Fibroblast of skin of left quadriceps (primary cell): ENCODE measurements at places on chromosomes 5 and 9.

- no peak for DNase-seq
These were observed 94.7 kb downstream of the YTHDC2 start for GRCh38 chr5:113608113-113608596.

- no peak for DNase-seq
These were observed 566.4 kb downstream of the EFNA5 start for GRCh38 chr5:107104040-107104995.

- DNase-seq: no peak
These were observed 24.4 kb upstream of the SYNPO start for GRCh38 chr5:150616024-150616470.

DNA sequence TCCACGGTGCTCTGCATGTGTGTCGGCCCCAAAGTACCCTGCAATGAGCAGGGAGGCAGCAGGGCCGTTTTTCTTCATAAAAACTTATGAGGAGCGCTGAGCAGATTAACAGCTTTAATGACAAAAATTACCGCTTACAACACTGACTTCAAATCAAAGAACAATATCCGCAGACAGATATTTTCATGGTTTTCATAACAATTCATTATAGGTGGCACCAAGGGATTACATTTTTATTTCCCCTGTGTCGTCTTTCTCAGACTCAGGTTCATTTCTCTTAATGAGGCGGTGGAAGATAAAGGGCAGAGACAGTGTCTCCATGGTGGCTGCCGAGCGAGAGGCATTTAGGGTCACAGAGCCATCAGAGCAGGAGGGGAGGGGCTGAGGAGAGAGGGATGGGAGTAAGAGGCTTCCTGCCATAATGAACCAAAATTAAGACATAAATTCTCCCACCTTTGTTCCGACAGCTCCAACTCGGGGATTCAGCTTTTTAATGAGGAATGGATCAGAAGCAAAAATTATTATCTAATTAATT lies 240.7 kb upstream of the CLINT1 start:
- no peak for DNase-seq

DNA sequence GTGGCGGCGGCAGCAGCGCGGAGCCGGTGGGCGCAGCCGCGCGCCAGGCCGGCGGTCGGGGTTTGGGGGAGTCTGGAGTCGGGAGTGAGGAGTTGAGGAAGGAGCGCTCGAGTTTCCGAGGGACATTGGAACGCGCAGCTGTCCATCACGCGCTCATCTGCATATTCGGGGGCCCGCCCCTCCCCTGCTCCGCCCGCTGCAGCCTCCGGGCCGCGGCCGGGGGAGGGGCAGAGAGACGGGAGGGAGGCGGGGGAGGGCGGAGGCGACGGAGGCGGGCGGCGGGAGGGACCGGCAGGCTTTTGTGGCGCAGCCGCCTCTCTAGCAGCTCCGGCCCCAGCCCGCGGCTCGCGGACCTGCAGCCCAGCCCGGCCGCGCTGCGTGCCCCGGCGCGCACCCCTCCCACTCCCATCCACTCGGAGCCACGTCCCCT lies at the start of gene IRX2:
Gene IRX2, minus strand, starts transcription at position 86 of the 430 bp plus-strand sequence. CDS start 264 bp downstream, outside the sequence.
- DNase-seq: peak; percentile 96

DNA sequence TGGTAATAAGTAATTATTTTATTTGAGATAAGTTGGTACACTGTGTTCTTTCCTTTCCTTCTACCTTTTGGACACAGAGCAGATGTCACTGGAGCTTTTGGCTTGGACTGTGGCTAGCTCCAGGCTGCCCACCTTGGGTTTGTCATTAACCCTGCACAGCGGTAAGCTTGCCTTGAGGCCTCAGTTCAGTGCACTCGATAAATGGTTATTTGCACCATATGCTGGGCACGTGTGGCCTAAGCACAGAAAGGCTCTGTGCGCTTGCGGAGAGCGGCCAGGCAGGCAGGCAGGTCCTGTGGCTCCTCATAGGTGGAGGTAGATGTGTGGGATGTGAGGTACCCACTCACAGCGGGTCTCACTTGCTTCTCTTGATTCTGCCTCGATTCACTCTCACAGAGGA lies 30.0 kb upstream of the TENT4A start:
- DNase-seq: no peak

DNA sequence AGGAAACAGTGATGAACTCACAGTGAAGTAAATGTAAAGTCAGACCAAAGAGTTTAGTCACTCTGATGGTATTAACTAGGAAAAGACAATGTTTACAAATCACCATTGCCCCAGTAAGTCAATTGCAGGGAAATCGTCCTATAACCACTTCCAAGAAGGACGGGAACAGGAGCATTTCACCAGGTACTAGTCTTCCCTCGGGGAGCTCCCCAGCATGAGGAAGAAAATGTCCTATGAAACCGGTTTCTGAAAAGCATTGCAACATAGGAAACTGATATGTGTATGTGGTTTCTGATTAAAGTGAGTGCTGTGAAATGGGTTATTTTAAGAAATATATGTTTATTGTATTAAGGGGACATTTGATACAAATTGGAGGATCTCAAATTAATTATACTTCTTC lies 626.7 kb upstream of the ADAMTS16 start:
- no peak for DNase-seq

- no peak for DNase-seq
These were observed 50.3 kb downstream of the ARHGAP26 start for GRCh38 chr5:142820447-142820846.

- no peak for DNase-seq
These were observed 66.0 kb downstream of the RAB3C start for GRCh38 chr5:58648846-58649245.

DNA sequence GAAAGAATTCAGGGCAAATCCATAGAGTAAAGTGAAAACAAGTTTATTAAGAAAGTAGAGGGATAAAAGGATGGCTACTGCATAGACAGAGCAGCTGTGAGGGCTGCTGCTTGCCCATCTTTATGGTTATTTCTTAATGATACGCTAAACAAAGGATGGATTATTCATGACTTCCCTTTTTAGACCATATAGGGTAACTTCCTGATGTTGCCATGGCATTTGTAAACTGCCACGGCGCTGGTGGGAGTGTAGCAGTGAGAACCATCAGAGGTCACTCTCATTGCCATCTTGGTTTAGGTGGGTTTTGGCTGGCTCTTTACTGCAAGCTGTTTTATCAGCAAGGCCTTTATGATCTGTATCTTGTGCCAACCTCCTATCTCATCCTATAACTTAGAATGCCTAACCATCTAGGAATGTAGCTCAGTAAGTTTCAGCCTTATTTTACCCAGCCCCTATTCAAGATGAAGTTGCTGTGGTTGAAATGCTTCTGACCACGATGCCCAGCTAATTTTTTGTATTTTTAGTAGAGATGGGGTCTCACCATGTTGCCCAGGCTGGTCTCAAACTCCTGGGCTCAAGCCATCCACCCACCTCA lies 42.1 kb downstream of the RFK start:
- no peak for DNase-seq

GRCh38 chr9:127336086-127336485 lies 60.9 kb upstream of the SLC2A8 start:
- DNase-seq: no peak

- no peak for DNase-seq
These were observed 43.6 kb downstream of the MAP3K1 start for GRCh38 chr5:56858777-56859442.

DNA sequence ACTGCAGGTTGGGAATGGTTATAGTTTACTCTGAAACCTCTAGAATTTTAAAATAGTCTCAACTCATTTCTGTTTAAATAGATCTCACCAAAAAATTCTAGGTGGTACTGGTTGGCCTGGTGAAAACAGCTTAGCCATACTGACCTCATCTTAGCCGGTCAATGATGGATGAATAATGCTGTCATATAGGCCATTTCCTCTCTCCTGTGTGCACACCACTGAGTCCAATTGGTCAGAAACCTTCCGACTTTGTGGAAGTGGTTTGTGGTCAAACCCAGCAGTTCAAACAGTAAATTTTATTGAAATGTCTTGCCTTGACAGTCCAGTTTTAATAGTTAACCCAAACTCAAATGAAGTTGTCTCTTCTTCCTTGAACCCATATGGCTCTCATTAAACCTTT lies 98.6 kb downstream of the GIN1 start:
- peak; percentile 21 for DNase-seq

DNA sequence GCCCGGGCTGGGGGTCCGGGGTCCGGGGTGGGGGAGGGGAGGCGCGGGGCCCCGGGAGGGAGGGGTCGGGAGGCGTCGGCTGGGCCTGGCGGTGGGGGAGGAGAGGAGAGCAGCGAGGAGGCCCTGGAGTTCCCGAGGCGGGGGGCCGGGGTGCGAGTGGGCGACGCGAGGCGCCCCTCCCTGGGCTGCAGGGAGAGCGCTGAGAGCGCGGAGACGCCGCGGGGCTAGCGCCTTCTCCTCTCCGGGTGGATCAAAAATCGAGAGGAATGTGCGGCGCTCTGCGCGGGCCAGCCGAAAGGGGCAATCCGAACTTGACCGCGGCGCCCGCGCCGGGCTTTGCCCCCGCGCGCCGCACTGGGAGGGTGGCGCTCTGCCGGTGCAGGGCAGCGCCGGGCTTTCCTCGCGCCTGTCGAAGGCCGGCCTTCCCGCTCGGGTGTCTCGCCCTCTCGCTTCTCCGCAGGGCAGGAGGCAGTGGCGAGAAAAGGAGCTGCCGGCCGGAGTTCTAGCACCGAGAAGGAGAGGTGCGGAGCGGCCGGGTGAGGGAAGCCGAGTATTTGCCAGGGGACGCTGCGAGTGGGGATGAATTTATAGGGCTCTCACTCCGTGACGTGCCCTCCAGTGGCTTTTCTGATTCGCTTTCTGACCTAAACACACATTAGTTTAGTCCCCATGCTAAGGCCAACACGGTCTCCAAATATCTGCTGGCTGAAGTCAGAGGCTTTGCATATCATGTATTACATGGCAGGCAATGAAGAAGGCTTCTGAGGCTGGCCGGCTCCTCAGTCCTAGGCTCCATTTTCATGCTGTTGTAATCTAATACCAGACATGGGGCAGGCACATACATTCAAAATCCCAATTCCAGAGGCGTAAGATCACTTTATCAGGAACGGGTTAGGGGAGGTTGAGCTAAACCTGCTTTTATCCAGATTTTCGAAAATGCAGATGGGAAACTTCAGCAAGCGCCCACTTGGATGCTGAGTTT lies 503 bp upstream of the GDNF start:
- DNase-seq: no peak
